T-cell (primary cell): ENCODE measurements at places on chromosomes 3 and 15. TPM values are rescaled to one million over a fixed set of nuclear protein-coding genes. Genes with fewer than 3 reads are reported as not detected.

ARHGEF3 gene
- total RNA-seq = 93.4 TPM

- DNase-seq = no peak
Measured at GRCh38 chr3:50215529-50215928, 10.5 kb downstream of the SLC38A3 start.

VPS18 gene
- 21.3 TPM for total RNA-seq

JMJD7 gene
- total RNA-seq = 45.3 TPM

- no peak for DNase-seq
Measured at GRCh38 chr3:20924646-20925385, 738.8 kb upstream of the SGO1 start.

KBTBD13 gene
- total RNA-seq = not detected

LYZL4 gene
- total RNA-seq = not detected

GRCh38 chr3:81452418-81452817 is 309.0 kb downstream of the GBE1 start:
- no peak for DNase-seq

DNA sequence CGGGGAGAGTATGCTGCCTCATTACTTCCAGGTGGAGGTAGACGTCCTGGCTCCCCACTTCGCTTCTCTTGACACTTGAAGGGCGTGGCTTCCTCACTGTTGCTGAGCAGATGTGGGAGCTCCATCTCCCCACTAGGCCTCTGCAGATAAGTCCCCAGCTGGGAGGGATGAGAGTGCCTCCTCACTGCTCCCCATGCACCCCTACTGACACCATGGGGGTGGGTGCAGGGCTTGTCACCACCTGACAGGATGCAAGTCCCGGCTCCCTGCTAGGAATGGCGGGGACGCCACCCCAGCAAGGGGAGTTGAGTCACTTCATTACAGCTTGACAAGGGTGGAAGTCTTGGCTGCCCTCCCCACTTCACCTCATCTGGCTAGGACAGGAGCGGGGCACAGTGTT is 36.8 kb upstream of the ATG7 start:
- no peak for DNase-seq

NAALADL2 gene
- 0.16 TPM for total RNA-seq

DNA sequence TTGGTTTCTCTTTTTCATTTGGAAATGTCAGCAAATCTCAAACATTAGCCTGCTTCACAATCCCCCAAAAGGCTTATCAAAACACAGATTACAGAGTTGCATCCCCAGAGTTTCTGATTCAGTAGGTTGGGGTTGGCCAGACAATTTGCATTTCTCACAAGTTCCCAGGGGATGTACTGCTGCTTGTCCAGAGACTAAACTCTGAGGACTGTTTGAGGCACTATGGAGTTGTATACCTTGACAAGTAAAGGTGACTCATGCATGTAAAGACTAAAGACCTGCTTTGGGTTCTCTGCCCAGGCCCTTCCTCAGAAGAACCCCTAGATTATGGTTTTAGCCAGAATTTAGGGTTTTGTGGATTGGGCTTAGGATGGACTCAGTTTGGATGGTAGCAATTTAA is 151.1 kb upstream of the ARHGEF26 start:
- DNase-seq = no peak

DNA sequence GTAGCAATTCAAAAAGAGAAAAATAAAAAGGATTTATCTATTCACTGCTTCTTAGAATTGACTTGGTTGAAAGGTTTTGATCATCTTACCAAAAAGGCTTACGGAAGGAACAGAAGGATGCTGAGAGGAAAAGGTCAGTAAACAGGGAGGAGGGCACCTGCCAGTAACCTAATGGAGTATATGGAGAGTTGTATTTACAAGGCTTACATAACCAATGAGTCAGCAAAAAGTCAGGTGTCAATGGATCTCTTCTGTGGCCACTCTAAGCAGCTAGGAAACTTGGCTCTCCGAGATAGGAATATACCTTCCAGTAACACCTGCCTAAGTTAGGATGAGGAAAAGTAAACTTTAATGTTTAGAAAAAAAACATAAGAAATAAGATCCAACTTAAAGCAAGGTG is 80.5 kb upstream of the PLXND1 start:
- DNase-seq = no peak

GRCh38 chr3:48504051-48504946 is at the start of gene SHISA5:
TSS of gene SHISA5 (minus strand) at chr3:48504174. CDS start at chr3:48504094, 80 bp downstream.
- DNase-seq = peak; percentile 38

THSD4 gene
- total RNA-seq = 0.18 TPM

GRCh38 chr3:184381261-184382224 is 1.7 kb downstream of the CHRD start:
- no peak for DNase-seq

SCAMP5 gene
- total RNA-seq = 8.2 TPM

DNA sequence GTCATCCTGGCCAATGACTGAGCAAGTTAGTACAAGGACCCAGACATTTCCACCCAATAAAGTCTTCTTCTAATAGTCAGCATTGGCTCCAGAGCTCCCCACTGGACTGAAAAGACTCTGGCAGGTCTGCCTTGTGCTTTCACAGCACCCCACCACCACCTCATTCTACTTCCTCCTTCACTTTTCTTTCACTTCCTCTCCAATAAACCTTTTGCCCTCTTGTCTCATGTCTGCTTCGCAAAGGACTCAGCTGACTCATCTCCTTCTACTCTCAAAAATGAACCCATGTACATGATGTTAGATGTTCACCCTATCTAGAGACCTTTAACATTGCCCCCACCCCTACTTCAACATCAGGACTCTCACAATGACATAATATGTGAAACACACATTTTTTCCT is 181.0 kb upstream of the PPP2R3A start:
- DNase-seq = no peak

DNA sequence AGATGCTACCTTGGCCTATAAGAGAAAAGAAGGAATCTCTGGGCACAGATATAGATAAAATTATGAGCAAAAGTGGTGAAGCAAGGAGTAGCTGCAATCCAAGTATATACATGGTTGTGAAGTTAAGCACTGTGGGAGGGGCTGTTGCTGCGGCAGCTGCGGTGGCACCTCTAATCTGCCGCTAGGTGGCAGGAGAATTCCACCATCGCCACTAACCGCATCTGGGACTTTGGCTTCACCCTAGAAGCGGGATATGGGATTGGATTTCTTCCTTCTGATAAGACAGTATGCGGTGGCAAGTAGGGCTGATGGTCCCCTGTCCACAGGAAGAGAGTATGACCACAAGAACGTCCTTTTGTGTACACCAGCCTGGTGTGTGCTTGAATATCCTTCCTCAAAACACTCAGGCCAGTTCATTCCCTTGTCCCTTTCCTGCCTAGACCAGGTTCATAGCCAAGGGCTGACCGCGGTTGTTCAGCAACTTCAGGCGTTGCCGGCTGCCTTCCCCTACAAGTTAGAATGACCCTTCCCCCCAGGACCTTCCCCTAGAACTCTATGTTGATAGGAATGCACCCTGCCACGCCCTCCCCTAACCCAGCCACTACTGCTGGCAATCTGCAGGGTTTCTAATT is 5.1 kb downstream of the MAGEL2 start:
- DNase-seq = no peak

DNA sequence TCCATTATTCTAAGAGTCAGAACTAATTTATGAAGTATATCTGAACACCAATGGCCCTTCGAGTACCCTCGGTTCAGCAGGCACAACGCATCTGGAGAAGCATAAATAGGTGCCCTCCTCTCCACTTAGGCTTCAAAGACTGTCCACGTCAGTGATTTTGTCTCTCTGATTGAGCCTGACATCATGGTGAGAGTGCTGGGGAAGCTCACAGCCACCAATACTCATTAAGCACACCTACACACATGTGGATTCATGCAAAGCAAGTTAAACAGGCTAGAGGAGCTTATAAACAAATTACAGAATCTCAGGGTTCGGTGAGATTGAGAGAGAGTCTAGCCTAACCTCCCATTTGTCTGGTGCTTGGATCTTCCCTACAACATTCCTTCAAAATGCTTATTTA is 3.6 kb downstream of the CLDN1 start:
- DNase-seq = no peak

HIGD2B gene
- 0.33 TPM for total RNA-seq

GRCh38 chr3:37240170-37240945 is 66.0 kb upstream of the LRRFIP2 start:
- no peak for DNase-seq

GRCh38 chr3:129552287-129553050 is 9.5 kb downstream of the H1-8 start:
- no peak for DNase-seq

PLSCR5 gene
- not detected for total RNA-seq

ACAN gene
- total RNA-seq = not detected
